Activated CD4-positive, alpha-beta T cell treated with anti-CD3 and anti-CD28 coated beads, Interleukin-2, Interleukin-6, amounts not matched to agents 100 ng/mL and 50 ng/mL, durations not matched to agents 16 hours and 8 hours (primary cell): ENCODE measurements at places on chromosomes 5 and 9.

- no peak for DNase-seq
These were observed 22.6 kb upstream of the LMX1B start for GRCh38 chr9:126591083-126591482.

DNA sequence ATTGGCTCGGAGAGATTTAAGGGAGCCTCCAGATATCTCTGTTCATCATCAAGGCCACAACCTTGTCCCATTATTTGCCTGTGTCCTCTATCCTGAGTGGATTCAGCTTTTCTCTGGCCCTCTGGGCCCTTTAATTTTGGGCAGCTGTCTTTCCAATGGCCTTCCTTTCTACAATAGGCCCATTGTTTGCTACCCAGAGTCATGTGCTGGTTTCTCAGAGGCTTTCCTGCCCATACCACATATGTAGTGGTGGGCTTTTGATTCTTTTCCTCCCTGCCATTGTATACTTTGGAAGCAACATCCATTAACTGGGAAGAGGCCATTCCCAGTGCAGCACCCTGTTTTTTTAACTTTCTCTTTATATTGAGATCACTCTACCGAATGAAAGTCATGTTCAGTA is 233.9 kb upstream of the SGCD start:
- DNase-seq = no peak

GRCh38 chr5:50667653-50668595 is 1.5 kb downstream of the PARP8 start:
- peak; percentile 86 for DNase-seq

GRCh38 chr5:105917189-105917588 is 1753.5 kb downstream of the EFNA5 start:
- DNase-seq = no peak

DNA sequence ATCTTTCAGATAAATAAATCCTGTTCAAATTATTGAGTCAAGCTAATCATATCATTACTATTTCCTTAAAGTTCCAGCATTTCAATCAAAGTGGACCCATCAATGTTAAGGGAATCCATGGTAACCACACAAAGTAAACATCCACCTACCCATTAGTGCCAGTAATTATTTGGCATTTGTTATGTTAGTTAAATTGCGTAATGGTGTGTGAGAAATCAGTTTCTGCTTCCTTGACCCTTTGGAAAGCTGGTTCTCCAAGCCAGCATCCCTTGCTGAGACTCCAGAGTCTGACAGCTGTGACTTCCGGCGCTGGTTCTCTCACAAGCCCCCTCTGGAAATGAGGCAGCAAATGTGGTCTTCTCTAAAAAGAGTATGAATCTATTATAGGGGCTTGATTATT is 308.6 kb upstream of the EFNA5 start:
- no peak for DNase-seq

GRCh38 chr5:140261403-140262171 is 41.3 kb downstream of the PFDN1 start:
- DNase-seq = peak; percentile 50

DNA sequence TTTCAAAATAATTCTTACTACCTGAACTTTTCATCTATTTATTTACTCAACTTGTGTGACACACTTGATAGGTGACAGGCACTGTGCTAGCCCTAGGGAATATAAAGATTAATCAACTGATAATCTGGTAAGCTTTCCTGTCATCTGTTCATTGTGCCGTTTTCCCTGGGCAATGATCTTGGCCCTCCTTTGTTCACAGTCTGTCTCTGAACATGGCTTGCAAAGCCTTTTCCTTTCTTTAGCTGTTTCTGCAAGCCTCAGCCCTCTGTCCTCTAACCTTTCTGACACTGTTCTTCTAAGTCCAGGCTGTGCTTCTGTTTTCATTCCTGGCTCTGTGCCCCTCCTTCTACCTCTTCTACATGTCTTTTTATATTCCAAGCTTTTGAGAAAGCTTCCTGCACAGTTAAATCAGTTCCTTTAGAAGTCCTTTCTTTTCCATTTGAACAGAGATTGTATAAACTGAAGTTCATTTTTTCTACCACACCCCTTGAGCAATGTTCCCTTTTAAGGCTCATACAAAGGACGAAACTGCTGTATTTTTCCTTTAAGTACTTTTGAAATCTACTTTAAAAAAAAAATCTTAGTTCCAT is 803.0 kb upstream of the ZNF608 start:
- DNase-seq = no peak
